ENCODE measurements at places on chromosomes 11 and 22.

DNA sequence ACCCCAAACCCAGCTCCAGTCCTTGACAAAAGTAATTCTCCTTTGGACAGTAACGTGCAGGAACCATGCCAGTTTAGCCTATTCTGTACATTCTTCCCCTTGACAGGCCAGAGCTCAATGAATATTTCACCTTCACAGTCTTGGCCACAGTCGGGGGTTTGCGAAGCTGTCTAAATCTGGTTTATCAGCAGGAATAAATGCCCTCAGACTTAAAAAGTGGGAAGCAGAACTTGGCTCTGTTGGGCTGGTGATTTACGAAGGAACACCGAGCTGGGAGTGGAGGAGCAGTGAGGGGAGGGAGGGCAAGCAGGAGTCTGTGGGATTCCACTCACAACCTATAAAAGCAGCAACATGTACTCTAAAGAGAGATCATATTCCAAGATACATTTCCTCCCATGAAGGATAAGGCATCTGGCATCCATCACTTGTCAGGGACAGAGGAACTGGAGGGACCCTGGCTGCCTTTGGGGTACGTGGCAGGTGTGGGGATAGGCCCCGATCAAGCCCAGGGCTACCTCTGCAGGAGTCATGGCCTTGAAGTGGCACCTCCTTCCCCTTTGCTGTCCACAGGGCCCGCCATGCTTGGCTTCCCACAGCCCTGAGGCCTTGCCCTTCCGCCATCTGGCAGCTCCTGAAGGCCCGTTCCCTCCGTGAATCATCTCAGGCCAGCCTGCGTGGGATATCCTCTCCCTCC is 154.3 kb downstream of the ADAMTS15 start:
- no peak for DNase-seq

- no peak for DNase-seq
Observed at GRCh38 chr11:69339041-69339733, 45.2 kb downstream of the MYEOV start.

DNA sequence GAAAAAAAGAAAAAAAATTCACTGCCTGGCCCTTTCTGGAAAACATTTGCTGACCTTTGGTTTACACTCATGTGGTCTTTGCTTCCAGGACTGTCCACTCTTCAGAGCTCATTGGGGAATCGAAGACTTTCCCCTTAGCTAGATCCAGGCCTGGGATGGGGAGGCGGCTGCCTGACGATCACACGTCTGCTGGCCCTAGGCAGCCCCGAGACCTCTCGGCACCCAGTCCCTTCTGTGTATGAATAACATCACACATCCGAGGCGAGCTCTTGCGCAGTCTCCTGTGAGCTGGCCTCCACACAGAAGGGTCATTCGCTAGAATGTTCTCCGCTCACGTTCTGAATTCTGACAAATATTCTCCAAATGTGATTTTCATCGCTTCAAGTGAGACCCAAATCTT is 25.7 kb upstream of the GAL start:
- DNase-seq: peak; percentile 16

DNA sequence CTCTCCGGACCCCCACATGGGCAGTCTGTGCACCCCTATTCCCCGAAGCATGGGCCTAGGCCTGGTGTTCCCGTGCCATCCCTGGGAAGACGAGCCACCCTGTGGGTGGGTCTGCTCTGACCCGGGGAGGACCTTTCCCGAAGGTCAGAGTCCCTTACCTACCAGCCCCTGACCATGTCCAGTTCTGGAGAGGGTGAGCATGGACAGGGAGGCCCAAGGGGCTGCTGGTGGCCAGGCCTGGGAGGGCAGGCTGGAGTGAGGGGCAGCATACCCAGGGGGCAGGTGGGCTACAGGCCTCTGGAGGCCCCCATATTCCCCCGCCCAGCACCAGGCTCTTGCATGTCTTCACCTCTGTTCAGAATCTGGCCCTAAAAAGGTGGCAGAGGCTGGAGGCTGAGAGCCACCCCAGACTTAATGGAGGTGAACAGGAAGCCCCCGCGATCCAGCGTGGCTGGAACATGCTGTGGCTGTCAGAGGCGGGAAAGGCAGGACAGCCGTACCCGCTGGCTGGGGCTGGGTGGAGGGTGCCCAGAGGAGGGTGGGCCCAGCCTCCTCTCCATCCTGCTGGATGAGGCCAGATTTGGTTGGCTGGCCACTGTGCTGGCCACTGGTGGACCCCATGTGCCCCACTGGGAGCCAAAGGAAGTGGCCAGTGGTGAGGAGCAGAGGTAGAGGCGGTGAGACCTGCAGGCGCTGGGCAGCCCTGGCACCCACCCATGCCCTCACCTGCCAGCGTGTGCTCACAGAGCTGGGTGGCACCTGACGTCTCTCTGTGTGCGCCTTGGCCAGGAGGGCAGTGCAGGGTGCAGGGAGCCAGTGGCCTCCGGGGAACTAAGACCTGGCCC is 11.2 kb upstream of the SYT8 start:
- no peak for DNase-seq
